Endothelial cell of umbilical vein (primary cell): ENCODE measurements at places on chromosomes 12 and 14. TPM values are rescaled to one million over a fixed set of nuclear protein-coding genes. Genes with fewer than 3 reads are reported as not detected.

- no peak for DNase-seq
These were observed 1179.7 kb downstream of the VRK1 start for GRCh38 chr14:97976861-97977260.

- peak; percentile 47 for DNase-seq
These were observed 441 bp downstream of the RAB5B start for GRCh38 chr12:55974308-55974730.

CYP27B1 gene
- polyA plus RNA-seq, result 0.62 TPM in 2 replicates

- no peak for DNase-seq
These were observed 155.4 kb upstream of the FAR2 start for GRCh38 chr12:28993720-28994119.

GRCh38 chr12:28033538-28033915 lies 61.0 kb upstream of the PTHLH start:
- DNase-seq, result no peak

DNA sequence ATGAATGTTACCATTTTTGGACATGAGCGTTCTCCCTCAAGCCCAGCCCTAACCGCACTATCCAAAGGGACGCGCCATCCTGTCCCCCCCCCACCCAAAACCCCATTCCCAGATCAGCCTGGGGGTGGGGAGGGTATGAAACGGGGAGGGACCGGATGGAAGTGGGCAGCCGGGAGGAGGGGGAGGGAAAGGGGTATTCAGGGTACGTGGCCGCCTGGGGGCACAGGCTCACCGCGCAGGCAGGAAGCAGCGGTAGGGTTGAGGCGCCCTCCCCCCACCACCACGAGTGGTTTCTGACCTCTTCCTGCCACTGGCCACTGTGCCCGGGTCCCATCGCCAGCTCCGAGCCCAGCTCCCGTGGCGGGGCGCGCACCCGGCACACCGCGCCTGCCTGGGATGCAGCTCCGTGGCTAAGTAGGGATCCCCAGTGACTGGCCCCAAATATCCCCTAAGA lies 1.4 kb downstream of the ACTN1 start:
- peak; percentile 78 for DNase-seq

GSC gene
- polyA plus RNA-seq, result not detected in 2 replicates

DNA sequence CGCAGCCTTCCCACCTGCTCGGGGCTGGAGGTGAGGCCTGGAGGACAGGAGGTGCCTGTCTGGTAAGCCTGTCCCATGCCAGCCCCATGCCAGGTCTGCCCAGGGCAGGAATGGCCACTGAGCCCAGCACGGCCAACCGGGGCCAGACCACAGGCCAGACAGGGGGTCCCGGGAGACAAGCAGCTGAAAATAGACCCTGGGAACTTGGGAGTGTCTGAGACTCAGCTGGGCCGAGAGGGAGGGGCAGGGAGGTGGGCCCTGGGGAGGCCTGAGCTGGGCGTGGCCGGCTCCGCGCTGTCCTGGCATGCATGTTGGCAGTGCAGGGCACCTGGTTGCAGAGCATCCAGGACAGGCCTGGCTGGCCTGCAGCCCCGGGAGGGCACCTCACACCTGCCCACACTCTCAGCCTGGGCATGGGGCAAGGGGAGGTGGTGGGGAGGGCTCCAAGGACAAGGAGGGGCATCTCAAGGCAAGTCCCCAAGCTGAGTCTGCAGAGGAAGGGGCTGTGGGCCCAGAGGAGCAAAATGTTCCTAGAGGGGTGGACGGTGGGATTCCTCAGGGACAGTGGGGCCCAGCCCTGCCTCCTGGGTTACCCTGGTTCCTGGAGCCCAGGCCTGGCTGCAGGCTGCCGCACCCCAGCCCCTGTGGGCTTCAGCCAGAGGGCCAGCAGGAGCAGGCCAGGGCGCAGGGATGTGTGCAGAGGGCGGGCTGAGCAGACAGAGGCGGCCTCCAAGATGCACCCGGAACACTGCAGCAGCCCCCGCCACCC lies 3.2 kb upstream of the CRIP1 start:
- DNase-seq, result no peak

KLHDC1 gene
- 0.22 and 0.77 TPM in 2 replicates for polyA plus RNA-seq

COQ10A gene
- polyA plus RNA-seq, result 30.2 and 32.4 TPM in 2 replicates

B4GALNT1 gene
- 0.24 and 0.33 TPM in 2 replicates for polyA plus RNA-seq

GRCh38 chr12:26434299-26435068 lies 239.1 kb downstream of the SSPN start:
- DNase-seq, result peak; percentile 69

AMN gene
- polyA plus RNA-seq, result 0.03 and 0.05 TPM in 2 replicates

PLCZ1 gene
- not detected in 2 replicates for polyA plus RNA-seq

DNA sequence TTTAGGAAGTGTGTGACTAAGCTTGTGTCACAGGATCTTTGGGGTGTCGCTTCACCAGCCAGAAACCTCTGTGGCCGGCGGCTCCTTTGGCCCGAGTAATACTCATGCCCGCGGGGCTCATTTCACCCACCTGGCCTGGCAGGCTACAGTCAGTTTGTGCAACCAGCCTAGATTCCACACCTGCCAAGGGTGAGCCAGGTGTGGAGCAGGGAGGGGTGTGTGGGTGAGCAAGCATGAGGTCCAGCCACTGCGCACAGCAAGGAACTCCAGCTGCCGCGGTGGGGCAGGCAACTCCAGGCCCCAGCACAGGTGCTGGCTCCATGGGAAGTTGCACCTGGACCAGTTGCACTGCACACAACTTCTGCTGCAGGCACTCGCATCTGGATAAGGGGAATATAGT lies 462.3 kb upstream of the LRFN5 start:
- no peak for DNase-seq
